ENCODE measurements at places on chromosomes 3 and 15. TPM values are rescaled to one million over a fixed set of nuclear protein-coding genes. Genes with fewer than 3 reads are reported as not detected.

The SAMD7 gene
- not detected for total RNA-seq

The AMT gene
- 14.9 TPM for total RNA-seq

The KBTBD8 gene
- total RNA-seq: 7.9 TPM

The OPA1 gene
- 64.4 TPM for total RNA-seq

The SLC12A1 gene
- not detected for total RNA-seq

The SHQ1 gene
- total RNA-seq: 21.8 TPM

The MRPL46 gene
- 36.4 TPM for total RNA-seq

The TM4SF18 gene
- total RNA-seq: 12.5 TPM
